Vagina (tissue), 2 donors: ENCODE measurements at places on chromosomes 6 and 20. TPM values are rescaled to one million over a fixed set of nuclear protein-coding genes. Genes with fewer than 3 reads are reported as not detected.

Gene LGSN
- total RNA-seq, result not detected

Gene PDE10A
- total RNA-seq, result 15.0 TPM

Gene CST4
- total RNA-seq, result not detected

Gene TRAPPC3L
- total RNA-seq, result not detected

Gene VARS1
- total RNA-seq, result 39.8 TPM

Gene TGM3
- total RNA-seq, result 27.7 TPM

Gene DEFB123
- total RNA-seq, result not detected

Gene ID4
- 27.7 TPM for total RNA-seq

Gene LZTS3
- total RNA-seq, result 12.8 TPM

DNA sequence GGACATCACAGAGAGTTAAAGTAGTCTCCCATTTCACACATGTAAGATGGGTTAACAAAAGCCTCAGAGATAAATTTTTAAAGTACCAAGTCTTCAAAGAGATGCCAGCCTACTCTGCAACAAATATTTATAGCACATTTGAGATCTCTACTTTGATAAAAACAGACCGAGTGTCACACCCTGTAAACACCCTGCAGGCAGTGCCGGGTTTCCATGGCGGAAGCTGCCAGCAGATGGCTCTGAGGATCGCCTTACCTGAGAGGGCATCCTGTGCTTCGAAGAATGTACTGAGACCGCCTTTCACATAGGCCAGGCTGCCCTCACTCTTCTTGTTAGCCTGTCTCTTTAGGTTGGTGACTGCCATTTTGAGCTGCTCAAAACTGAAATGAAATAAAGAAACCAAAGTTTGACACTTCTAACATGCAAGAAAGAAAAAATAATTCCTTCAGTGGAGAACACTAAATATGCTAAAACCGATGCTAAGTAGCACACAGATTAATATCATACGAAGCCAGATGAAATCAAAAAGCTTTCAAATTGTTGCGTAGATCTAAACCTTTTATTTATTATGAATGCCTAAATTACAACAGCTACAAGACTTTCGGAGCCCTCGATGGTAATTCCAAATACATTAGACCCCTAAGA lies 39.3 kb downstream of the HUS1B start:
- no peak for DNase-seq

DNA sequence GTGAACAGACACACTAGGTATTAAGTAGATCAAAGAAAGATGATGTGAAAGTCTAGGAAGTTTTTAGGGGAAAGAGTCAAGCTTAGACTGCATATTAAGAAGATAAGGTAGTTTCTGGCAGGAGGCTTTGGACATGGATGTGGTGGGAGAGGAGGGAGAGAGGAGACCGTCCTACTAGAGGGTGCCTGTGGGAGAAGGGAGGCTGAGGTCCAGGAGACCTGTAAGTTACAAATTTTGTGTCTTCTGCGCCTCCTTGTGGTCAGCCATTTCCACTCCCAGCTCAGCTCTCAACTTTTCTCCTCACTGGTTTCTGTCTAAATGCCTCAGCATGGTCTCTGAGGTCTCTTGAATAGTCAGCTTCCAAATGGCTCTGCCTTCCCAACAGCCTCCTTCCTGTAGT lies 193.5 kb downstream of the UNC5CL start:
- no peak for DNase-seq

GRCh38 chr20:35405775-35406174 lies 6.0 kb downstream of the UQCC1 start:
- no peak for DNase-seq

- DNase-seq, result no peak
These were observed 204.0 kb downstream of the EDN1 start for GRCh38 chr6:12494161-12494560.

DNA sequence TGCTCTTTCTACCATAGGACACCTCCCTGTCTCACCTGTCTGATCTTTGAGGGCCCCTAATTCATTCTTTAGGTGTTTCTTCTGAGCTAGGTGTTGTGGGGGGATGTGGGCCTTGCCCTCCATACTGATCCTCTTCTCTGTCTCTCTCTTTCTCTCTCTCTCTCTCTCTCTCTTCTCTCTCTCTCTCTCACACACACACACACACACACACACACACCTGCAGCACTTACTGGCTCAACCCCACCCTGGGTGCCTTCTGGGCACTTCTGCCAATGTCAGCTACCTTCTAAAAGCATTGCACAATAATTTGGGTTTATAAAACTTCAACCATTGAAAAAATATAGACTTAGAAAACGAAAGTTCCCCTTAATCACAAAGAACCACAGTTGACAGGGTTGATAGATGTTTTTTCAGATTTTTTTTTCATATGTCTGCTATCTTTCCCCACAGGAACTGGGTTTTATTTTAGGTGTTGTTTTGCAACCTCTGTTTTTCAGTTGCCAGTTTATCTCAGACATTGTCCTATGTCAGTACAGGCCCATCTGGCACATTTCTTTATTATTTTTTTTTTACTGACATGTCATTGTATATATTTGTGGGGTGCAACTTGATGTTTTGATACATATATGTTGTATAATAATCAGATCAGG lies 28.1 kb downstream of the PKIG start:
- DNase-seq, result no peak

GRCh38 chr6:127902933-127903332 lies 2.1 kb upstream of the THEMIS start:
- DNase-seq, result no peak

DNA sequence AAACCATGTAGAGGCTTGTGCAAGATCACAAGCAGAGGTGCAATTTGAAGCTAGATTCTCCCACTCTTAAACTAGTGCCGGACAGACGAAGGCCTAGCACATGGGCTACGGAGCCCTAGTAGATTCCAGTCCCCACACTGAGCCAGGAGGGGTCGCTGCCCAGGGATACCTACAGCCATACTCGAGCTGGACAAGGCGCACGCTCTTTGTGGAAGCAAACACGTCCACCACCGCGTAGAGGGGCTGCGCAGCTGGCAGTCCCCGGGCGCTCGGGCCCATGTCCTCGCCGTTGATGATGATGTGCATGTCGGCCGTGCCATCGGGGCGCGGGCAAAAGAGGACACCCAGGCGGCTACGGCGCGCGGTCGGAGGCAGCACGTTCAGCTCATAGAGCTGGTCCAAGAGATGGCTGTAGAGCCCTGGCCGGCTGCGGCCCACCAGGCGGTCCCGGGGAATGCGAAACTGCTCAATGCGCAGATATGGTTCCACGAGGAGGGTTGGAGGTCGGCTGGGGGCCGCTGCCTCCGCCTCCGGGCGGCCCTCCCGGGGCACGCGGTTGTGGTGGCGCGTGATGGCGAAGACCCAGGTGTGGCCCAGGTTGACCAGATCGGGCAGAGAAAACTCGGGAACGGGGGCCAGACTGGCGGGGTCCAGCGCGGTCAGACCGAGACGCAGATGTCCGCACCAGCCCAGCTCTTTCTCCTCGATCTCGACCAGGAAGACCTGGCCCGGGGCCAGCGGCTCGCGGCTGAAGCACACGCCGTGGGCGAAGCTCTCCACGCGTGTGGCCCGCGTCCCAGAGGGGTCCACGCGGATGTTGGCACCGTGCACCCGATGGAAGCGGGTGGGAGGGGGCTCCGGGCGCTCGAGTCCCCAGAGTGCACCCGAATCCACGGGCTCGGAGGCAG lies 677 bp downstream of the NEURL2 start:
- no peak for DNase-seq

- no peak for DNase-seq
These were observed at the start of gene SAMD10 for GRCh38 chr20:63979557-63980316. Gene SAMD10, minus strand, starts transcription at chr20:63979642. Its CDS starts 175 bp downstream, at chr20:63979467.

DNA sequence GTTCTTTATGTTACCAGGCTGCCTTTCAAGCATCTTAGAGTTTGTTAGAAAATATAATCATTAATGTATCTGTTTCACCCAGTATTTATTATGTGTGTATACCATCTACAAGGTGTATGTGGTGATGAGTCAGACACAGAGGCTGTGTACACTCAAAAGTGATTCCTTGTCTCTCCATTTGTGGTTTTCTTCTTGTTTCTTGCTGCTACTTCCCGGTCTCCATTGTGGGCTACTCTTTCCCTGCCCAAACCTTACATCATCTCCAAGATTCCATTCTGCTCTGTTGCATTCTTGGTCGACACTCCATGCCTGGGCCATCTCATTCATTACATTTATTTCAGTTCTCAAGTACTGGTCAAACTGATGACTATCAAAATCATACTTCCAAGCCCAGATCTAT lies 182.2 kb upstream of the STXBP5 start:
- DNase-seq, result no peak

- no peak for DNase-seq
These were observed 86.2 kb downstream of the TFAP2C start for GRCh38 chr20:56715309-56715708.
